ENCODE measurements at places on chromosomes 13 and 19. TPM values are rescaled to one million over a fixed set of nuclear protein-coding genes. Genes with fewer than 3 reads are reported as not detected.

MIPEP gene
- 12.7 TPM for polyA plus RNA-seq

RGCC gene
- not detected for polyA plus RNA-seq

SERP2 gene
- polyA plus RNA-seq: 4.9 TPM

CEACAM7 gene
- not detected for polyA plus RNA-seq

LGALS7B gene
- not detected for polyA plus RNA-seq

ZSCAN1 gene
- not detected for polyA plus RNA-seq

EHD2 gene
- polyA plus RNA-seq: 26.3 TPM

ZNF229 gene
- 1.7 TPM for polyA plus RNA-seq

ZNF491 gene
- 0.77 TPM for polyA plus RNA-seq

SOX21 gene
- polyA plus RNA-seq: not detected

RFPL4A gene
- polyA plus RNA-seq: 0.06 TPM

PTPRH gene
- polyA plus RNA-seq: 1.1 TPM

KLK4 gene
- not detected for polyA plus RNA-seq

ATP1A3 gene
- 0.77 TPM for polyA plus RNA-seq

CEACAM1 gene
- polyA plus RNA-seq: 0.53 TPM

PRR20B gene
- not detected for polyA plus RNA-seq
